Fibroblast of skin of right quadriceps (primary cell): ENCODE measurements at places on chromosomes 2 and 18.

DNA sequence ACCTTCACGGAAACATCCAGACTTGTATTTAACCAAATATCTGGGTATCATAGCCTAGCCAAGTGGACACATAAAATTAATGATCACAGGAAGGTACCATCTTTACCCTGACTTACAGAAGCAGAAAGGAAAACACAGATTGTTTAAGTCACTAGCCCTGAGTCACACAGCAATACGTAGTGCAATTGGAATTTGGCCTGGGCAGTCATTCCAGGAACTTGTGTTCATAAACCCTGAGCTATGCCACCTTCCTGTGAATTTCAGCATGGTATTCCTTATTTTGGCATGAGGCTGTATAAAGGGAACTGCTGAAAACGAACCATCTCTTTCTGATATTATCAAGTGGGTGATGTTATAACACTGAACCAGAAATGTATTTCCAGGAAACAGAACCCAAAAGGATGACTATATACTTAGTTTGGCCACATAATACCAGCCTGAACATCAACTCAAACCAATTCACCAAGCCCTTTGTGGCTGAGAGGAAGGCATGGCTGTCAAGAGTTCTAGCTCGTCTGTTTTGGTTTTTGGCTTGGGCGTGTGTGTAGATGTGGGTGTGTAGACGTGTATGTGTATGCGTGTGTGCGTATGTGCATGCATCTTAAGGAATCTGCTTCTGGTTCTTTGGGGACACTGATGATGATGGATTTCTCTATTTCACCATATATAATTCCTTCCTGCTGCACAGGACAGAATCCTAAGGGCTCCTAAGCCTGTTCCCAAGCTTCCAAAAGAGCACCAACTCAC lies 533.4 kb upstream of the ID2 start:
- peak; percentile 91 for DNase-seq

- DNase-seq, result no peak
Observed at GRCh38 chr18:9249254-9249653, 85.3 kb upstream of the TWSG1 start.

GRCh38 chr2:55422876-55423665 lies 3.4 kb upstream of the CCDC88A start:
- no peak for DNase-seq

DNA sequence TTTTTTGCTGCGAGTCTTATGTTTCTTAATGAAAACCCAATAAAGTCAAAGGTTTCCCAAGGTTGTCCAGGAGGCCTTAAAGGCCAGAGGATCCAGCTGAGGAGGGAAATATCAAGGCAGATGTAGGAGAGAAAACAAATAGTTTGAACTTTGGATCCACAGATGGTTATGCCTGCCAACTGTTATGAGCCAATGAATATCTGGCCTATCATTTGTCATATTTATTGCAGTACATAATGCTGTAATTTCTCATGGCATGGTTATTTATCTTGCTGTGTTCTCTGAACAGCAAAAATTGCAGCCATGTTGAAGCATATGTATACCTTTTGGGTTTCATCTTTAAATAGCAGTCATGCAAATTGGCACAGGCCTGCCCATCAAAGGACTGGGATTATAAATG lies 38.2 kb upstream of the CAVIN2 start:
- DNase-seq, result no peak

DNA sequence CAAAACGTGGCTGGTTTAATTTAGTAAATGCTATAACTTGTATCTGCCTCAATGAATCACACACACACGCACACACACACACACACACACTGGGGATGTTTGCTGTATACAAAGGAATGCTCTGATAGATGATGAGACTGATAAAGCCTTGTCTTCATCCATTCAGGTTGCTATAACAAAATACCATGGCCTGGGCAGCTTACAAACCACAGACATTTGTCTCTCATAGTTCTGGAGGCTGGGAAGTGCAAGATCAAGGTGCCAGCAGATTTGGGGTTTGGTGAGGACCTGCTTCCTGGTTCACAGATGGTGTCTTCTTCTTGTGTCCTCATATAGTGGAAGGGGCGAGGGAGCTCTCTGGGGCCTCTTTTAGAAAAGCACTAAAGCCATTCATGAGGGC lies 149.5 kb upstream of the HDAC4 start:
- DNase-seq, result no peak

DNA sequence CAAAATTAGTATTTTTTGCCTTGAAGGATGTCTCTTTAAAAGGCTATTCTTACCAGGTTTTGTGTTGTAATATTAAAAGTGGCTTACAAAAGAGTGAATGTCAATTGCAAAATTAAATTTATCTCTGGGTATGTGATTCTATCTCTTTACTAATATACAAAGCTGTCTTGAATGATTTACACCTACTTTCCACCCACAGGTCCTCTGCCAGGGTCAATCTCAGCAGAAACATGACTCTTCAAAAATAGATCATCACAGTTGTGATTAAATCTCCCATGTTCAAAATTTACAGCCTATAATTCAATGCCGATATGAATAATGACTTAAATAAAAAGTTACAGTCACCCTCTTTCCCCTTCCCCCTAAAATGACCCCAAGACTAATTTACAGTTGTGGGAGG lies 78.8 kb downstream of the SLC8A1 start:
- DNase-seq, result peak; percentile 53

DNA sequence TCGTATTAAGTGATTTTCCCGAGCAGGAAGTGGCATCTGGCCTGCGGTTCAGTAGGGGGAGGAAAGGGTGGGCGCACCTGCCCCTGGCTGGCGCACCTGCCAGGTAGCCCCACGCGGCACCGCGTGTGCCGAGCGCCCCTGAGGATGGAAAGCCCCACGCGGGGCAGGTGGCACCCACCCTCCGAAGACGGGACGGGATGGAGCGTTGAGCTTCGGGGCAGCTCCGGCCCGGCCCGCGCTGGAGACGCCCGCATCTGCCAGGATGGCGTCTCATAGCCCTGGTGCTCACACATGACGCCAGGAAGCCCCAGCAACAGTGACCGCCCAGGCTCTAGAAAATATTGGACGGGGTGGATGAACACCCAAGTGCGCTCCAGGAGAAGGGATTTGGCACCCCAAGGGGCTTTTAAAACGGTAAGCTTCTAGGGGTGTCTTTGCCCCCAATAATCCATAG lies 2.5 kb upstream of the NFATC1 start:
- no peak for DNase-seq

DNA sequence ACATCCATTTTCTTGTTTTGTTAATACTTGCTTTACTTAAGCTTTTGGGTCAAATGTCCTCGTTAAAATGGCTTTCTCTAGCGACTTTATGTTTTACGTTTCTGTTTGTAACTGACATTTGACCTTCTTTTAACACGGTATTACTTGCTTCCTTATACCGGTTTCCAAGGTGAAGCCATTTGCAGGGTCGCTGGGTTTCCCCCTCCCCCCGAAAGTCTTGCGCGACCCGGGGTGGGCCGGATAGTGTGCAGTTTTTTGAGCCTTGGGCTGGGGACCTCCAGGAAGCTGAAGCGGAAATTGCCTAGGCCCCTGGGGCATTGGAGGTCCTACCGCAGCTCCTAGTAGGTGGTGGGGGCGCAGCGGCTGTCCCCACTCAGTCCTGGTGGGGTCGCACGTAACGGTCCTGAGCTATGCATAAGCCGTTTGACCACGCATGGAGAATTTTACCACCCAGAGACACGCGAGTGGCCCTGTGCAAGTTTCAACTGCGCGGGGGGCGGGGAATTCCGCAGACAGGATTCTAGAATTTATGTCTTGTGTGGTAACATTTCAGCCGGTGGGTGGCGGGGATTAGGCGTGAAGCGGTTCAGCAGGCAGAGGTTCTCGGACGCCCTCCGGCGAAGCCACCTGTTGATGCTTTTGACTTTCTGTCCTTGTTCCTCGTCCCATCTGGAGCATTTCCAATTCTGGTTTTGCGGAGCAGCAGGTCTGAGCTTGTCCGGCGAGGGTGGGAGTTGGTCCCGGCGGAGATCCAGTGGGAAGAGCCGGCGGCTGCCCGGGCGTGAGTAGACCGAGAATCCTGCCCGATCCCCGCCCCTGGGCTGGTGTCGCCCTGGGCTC lies 2.4 kb downstream of the CFLAR start:
- peak; percentile 79 for DNase-seq

DNA sequence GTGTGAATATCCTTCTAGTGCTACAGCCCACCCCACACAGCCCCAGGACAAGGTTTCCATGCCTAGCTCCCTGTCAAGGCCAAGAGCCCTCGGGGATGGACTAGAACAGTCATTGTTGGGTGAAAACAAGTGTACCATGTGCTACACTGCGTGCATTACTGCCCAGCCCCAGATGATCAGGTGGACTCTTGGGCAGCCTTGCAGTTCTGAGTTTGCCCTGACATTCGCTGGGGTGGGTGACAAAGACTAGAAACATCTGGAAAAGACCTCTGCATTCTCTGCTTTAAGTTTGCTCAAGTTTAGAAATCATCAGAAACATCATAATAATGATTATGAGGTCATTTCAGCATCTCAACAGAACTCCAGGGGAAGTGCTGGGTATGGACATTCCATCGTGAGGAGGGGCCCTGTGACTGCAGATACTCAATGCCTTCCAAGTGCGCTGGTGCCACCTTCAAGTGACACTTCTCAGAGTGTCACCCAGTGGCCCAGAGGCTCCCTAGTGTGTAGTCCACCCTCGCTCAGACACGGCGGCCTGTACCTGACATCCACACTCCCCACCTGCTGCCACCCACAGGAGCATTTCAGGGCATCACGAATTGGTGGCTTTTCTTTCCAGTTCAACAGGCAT lies 5.3 kb upstream of the PXDN start:
- DNase-seq, result no peak

GRCh38 chr2:176004934-176005333 lies 2.9 kb upstream of the LNPK start:
- no peak for DNase-seq

DNA sequence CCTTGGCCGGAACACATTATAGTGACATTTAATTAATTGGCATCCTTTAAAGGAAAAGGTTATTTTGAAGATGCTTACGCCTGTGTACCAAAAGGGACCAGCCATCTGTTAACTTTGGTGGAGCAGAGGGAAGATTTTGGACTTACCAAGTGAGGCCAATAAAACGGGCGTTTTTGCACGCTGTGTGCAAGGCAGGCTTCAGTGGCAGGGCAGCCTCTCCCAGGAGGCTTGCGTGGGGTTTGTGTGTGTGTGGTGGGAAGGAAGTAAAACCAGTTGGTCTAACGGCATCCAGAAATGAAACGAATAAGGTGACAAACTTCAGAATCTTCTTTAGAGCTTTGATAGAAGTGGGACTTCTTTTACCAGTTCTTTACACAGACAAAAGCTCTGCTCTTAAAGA lies 191.7 kb downstream of the PRKCE start:
- DNase-seq, result no peak

DNA sequence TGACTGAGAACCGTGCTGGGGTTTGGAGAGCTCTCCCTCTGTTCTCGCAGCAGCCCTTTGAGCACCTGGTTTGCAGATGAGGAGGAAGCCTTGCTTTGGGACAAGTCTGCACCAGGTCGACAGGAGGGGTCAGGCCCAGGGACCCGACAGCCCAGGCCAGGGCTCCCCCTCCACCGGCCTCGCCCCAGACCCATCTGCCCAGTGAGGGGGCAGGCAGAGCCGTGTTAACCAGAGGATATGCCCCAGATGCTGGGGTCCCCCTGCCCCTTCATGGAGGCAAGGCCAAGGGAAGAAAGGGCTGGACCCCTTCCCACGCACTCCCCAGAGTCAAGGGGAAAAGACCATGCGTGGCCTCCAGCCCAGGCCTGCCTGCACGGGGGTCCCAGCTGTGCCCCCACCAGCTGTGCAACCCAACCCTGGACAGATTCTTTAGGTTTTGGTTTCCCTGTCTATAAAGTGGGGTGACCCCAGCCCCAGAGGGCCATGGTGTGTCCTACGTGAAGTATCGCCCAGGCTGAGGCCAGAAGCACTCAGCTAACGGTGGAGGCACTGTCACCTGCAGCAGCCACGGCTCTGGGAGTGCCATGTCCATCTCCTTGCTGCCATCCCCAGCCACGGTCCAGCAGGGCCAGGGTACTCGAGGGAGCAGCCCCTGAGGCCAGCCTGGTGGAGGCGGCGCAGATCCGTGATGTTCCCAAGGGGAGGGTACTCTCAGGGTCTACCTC lies 4.8 kb upstream of the SNED1 start:
- no peak for DNase-seq

- no peak for DNase-seq
Observed at GRCh38 chr18:1371724-1372123, 467.1 kb downstream of the ADCYAP1 start.

DNA sequence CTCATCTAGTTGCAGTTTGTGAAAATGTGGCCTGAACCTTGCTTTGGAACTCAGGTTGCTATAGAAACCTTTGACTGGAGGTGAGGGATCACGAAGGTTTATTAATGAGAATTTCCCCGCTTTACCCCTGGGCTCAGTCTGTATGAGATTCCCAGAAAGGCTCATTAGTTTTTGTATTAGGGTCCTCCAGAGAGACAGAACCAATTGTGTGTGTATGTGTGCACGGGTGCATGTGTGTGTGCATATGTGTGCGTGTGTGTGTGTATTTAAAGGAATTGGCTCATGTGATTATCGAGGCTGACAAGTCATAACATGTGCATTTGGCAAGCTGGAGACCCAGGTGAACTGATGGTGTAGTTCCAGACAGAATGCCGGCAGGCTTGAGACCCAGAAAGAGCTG lies 113.8 kb upstream of the DLX2 start:
- DNase-seq, result no peak

GRCh38 chr2:48059975-48060374 lies 153.7 kb upstream of the FBXO11 start:
- no peak for DNase-seq

DNA sequence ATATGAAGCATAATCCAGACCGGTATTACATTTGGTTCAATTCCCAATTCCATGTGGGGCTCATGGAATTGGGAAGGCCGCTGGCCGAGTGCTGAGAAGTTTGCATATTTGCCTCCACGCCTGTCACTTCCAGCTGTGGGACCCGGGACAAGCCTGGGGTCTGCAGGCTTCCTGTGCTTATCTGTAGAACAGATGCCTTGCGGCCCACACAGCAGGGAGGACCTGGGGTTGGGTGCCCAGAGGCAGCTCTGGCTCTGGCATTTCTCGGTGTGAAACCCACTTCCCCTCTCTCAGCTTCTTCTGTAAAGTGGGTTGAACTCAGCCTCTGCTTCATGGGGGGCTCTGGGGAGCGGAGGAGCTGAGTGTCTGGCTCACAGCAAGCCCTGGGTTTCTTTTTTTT lies 97.9 kb downstream of the SH3BP4 start:
- DNase-seq, result no peak
